GM06990 (cell line): ENCODE measurements at places on chromosomes 13 and 19.

DNA sequence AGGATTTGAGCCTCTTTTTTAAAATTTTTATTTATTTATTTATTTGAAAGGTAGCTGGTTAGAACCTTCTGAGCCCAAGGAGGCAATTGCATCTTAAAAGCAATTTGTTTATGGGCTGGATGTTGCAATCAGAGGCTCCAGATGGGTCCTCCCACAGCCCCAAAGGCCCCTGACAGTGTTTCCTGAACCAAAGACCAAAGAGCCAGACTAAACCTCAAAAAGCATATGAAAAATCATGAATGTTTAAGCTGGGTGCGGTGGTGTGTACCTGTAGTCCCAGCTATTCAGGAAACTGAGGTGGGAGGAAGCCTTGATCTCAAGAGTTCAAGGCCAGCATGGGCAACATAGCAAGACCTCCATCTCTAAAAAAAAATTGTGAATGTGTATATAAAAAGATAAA, 67.8 kb upstream of the RGCC start:
- DNase-seq = no peak

DNA sequence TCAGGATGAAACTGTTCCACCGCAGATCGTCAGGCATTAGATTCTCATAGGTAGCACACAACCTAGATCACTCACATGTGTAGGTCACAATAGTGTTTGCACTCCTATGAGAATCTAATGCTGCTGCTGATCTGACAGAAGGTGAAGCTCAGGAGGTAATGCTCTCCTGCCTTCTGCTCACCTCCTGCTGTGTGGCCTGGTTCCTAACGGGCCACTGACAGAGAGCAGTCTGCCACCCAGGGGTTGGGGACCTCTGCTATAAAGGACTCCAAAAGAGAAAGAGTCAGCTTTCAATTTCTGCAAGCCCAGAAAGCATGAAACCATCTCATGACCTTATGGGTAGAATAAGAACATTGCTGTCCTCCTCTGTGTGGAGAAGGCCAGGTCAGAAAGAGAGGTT, 43.5 kb upstream of the PCCA start:
- no peak for DNase-seq

DNA sequence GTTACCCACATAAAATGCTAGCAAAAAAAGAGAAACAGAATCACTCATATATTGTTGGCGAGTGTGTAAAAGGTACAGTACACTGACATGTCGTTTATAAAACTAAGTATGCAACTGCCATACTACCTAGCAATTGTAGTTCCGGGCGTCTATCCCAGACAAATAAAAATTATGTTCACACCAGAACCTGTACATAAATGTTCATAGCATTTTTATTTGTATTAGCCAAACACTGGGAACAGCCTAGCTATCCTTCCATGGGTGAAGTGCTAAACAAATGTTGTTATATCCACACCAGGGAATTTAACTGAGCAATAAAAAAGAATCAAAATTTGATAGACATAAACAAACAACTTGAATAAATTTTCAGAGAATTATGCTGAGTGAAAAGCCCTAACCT, 28.9 kb upstream of the POSTN start:
- no peak for DNase-seq

DNA sequence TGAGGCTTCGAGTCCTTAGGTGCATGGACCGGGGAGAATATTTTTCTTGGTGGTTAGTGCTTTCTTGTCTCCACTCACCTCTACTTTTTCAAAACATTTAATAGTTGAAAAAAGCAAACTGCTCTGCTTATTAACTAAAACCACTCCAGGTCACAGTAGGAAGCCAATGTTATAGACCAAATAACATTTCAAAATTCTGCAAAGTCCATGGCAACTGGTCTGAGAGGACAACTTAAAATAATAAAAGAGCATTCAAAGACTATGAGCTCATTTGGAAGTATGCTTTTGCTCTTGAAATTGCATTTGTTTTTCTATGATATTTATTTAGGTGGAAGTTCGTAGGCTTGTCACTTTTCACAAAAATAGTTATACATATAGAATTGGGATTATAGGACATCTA, 483.0 kb downstream of the DCT start:
- DNase-seq = no peak

DNA sequence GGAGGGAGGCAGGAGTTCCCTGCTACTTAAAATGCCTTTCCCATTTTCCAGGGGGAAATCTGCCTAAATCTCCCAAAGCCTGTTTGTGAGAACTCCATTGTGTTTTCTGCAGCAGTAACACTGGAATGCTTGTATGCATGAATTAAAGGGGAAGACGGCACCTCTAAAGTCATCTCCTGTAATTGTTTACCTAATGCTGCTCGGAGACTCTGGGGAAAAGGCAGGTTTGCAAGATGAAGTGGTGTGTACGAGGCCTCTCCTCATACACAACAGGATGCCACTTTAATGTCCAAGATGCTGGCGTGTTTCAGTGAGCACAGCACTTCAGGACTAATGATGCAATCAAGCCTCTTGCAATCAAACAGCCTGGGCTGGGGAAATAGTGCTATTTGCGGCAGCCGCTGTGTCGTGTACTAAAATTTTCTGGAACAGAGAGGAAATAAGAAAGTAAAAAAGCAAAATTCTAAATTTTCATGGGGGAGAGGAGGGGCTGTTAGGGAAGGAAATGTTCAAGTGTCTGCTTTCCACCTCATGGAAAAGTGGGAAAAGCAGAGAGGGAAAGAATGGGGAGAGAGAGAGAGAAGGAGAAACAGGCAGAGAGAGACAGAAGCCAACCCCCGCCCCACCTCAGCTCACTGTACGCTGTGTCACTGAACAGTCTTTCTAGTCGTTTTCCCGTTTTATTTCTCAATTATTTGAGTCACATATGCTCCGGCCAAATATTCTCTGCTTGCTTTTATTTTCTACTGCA, 32.9 kb downstream of the TSHZ3 start:
- DNase-seq = no peak

DNA sequence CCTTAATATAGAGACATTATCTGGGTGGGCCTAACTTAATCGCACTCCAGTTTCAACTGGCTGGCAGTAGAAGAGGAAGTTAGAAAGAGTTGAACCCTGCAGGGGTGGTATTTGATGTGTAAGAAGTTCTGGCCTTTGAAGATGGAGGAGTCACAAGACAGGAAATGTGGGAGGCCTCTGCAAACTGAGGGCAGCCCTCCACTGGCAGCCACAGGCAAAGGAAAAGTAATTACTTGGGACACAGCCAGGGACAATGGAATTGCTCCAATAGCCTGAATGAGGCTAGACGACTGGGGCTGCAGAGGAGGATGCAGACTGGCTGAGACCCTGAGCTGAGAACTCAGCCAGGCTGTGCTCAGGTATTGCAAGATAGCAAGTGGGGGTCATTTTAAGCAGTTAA, 703.3 kb upstream of the ARGLU1 start:
- no peak for DNase-seq

GRCh38 chr19:48661711-48662090, 11.1 kb downstream of the NTN5 start:
- no peak for DNase-seq

- DNase-seq = no peak
Observed at GRCh38 chr13:61777899-61778298, 362.2 kb upstream of the PCDH20 start.

GRCh38 chr13:109572389-109572788, 214.0 kb downstream of the IRS2 start:
- no peak for DNase-seq

GRCh38 chr13:90403330-90404082, 944.0 kb upstream of the MIR17HG start:
- DNase-seq = no peak

- DNase-seq = no peak
Observed at GRCh38 chr19:55119053-55119452, 1.6 kb upstream of the PPP1R12C start.
